NCI-H524 (cell line): ENCODE measurements at places on chromosomes 16 and 17.

DNA sequence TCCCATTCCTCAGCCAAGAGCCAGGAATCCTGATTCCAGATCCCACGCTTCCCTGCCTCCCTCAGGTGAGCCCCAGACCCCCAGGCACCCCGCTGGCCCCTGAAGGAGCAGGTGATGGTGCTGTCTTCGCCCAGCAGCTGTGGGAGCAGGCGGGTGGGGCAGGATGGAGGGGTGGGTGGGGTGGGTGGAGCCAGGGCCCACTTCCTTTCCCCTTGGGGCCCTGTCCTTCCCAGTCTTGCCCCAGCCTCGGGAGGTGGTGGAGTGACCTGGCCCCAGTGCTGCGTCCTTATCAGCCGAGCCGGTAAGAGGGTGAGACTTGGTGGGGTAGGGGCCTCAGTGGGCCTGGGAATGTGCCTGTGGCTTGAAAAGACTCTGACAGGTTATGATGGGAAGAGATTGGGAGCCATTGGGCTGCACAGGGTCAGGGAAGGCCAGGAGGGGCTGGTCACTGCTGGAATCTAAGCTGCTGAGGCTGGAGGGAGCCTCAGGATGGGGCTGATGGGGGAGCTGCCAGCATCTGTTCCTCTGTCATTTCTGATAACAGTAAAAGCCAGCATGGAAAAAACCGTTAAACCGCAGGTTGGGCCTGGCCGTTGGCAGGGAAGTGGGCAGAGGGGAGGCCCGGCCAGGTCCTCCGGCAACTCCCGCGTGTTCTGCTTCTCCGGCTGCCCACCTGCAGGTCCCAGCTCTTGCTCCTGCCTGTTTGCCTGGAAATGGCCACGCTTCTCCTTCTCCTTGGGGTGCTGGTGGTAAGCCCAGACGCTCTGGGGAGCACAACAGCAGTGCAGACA, at the start of gene SPN:
SPN (plus strand) TSS at position 232 of the 791 bp plus-strand sequence; CDS start at position 714, 482 bp downstream.
- no peak for DNase-seq

DNA sequence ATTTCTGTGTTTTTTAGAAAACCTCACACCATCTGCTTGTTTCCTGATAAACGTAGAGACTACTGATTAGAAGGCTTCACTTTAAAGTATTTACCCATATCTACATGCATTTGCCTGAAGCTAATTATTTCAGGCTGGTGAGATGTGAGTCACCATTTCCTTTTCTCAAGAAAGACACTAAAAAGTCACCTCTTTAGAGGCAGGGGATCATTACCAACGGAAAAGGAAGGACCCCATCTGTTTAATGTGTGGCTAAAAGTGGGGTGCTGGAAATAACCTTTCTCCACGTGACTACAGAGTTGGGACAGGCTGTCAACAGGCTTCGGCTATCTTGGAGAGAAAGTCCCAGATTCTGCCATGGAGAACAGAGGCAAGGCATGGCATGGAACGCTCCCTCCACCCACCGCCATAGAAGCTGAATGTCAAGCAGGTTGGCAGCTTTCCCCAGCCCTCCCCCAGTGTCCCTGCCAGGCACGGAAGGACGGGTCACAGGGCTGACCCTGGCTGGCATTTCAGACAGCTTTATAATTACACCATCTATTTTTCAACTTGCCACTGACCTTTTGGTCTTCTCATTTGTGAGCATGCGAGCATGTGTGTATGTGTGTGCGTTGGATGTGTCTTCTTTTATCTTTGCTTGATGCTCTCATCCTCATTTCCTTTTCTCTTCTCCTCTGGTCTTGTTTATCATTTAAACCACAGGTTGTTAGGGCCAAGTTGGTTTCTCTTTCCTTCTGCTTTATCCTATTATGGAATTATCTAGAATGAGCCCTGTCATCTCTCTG, 157.0 kb downstream of the CPPED1 start:
- DNase-seq = no peak

- no peak for DNase-seq
Measured at GRCh38 chr16:84898447-84898846, 78.7 kb downstream of the CRISPLD2 start.

- no peak for DNase-seq
Measured at GRCh38 chr16:55035956-55036355, 105.3 kb downstream of the IRX5 start.

GRCh38 chr16:14061732-14062259, 9.3 kb upstream of the MRTFB start:
- no peak for DNase-seq

- no peak for DNase-seq
Measured at GRCh38 chr17:859824-860195, 77.7 kb downstream of the MRM3 start.

DNA sequence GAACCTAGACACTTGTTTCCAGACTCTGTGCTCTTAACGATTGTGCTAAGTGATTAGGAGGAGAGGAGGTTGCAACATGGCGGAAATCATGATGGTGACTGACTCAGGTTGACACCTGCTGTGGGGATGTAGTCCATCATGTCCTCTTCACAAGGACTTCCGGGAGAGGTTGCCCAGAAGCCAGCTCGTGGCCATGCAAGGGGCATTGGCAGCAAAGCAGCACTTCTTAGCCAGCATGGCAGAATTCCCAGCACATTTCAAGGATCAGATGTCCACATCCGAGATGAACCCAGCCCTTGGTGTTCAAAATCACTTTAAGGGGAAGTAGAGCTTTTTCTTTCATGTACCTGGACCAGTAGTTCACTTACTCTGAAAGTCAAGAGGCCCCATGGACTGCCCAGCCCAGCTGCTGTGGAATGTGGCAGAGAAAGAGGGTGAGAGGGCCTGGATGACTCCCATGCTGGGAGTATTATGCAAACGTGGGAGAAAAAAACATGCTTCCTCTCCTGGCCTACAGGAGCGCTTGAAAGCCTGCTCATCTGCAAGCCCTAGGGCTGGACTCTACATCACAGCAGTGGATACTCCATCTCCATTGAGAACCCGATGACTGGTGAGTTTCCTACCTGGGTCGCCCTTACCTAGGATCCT, 65.5 kb downstream of the IRX6 start:
- no peak for DNase-seq

GRCh38 chr16:80973991-80974390, 32.7 kb downstream of the CMC2 start:
- DNase-seq = no peak

DNA sequence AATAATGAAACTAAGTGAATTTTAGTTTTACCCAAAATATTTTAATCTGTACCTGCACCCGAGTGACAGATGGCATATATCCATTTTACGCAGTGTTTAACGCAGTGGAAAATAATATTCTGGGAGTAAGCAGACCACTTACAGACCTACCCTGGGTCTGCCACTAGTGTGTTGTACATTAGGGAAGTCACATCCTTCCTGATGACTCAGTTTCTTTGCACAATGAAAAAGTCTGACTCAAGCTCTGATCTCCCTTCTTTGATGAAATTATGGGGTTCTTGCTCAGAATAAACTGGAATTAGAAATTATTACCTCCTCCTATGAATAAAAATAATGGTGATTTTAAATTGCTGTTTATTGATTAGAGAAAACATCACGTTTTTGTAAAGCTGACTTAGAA, 123.2 kb upstream of the AXIN2 start:
- no peak for DNase-seq

DNA sequence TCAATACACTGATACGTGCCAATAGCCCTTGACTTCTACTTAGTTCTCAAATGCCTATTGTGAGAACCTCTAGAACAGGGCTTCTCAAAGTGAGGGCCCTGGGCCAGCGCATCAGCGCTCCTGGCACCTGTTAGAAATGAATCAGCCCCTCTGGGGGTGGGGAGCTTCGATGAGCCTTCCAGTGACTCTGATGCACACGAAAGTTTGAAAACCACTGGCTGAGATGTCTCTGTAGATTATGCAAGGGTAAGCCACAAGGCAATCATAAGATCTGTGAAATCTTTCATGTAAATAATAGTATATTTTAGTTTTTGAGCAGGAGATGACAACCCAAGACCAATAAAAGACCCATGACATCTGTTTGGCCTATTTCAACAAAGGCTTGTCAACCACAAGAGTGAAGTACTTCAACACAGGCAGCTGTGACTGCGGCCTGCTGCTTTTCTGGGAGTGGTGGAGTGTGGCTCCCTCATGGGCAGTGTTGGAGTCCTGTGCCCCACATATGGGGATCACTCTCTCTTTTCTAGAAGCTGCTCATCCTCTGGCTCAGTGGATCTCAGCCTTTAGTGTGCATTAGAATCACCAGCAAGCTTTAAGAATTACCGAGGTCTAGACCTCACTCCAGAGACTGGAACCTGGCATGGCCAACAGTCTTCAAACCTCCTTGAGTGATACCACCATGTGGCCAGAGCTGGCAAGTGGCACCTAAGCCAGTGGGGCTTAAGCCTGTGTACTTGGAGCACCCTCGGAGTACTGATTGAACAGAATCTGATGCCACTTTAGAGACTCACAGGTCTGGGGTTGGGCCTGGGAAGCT, 5.8 kb downstream of the MTHFSD start:
- no peak for DNase-seq
